ENCODE measurements at places on chromosomes 11 and 22.

DNA sequence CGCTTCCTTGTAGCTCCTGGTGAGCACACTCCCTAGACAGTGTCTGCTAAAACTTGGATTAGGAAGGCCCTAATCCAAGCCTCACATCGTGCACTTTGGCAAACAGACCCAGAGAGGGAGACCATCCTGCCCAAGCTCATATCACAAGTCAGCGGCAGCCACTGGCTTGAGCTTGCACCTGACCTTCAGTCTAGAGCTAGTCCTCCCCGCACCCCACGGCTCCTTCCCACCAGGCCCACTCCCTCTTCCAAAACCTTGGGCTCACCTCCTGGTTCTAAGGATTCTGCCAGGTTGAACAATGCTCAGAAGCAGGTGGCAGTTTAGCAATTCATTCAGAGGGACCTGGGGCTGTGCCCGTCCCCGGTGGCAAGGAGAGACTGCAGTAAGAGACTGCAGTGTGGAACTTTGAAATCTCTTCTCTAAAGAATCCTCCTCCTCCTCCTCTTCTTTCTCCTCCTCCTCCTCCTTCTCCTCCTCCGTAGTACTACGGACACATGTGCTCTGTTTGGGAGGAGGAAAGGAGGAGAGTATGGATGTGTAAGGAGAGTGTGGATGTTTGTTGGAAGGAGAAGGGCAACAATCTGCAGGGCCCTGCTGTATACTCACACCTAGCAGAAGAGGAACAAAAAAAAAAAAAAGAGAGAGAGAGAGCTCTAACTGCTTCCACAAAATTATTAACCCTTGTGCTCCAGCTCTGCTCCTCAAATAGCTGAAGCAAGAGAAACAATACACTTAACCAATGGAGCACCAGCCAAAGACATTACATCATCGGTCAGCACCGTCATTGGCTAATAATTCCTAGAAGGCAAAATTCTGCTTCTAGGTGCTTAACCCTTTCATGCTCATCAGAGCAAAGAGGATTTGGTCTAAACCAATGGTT is 6.0 kb downstream of the SYN3 start:
- no peak for DNase-seq

DNA sequence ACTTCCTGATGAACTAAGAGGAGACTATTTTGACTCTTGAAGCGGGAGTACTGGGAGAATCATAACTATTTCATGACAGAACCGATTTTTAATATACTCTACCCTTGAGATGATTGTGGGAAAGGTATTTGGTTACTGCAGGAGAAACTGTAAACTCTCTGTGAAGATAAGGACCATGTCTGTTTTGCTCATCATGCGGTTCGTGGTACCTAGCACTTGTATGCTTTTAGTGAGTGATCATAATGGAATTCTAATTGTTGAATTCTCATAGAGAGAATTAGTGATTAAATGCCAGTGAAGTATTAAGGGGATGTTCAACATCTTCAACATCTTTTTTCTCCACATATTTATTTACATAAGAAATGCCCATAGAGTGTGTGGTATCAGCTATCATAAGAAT is 11.4 kb downstream of the AASDHPPT start:
- no peak for DNase-seq

DNA sequence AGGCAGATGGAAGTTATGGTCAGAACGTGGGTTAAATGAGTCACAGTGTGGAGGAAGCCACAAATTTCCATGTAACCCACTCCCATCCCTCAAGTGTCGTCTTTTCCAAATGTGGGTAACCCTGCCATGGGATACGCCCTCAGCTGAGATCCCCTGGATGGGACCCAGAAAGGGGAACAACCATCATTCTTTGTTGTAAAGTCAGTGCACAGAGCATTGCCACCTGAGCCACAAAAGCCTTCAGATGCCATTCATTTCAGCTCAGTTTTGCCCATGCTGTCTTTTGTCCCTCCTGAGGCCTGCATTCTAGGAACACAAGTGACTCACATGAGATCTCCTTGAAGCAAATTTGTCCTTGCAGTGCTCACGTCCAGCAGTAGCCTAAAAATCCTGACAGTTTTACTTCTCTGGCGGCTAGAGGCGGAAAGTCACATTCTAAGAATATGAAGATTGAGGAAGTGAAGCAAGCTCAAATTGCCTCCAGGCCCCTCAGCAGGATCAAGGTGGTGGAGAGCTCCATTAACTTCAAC is 30.6 kb downstream of the MMP13 start:
- DNase-seq: no peak

DNA sequence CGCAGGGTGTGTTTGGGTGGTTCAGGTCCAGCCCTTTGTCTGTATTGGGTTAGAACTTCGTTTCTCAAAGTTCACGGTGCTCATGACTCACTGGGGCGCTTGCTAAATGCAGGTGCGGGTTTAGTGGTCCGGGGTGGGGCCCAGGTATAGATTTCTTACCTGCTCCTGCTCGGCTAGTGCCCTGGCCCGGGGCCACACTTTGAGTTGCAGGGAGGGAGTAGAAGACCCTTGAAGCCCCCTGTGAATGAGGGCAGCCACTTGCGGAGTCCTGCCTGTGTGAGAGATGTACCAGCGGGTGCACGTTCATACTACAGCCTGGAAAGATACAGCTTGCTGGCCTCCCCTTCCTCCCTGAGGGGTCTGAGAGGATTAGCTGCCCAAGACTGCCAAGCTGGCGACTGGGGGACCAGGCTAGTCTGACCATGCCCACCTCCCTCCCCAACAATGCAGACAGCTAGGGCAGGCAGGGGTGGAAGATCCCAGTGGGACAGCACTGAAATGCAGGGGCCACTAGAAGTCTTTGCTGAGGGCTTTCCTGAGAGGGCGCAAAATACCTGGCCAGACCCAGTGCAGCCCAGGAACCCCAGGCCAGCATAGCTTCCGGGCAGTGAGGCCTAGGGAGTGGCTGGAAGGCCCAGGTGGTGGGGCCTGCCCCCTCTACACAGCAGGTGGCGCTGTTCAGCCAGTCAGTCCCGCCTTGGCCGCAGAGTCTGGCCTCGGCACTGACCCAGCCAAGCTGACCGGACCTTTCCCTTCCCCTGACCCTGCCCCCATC is 5.1 kb upstream of the MYRF start:
- peak; percentile 21 for DNase-seq

- DNase-seq: no peak
Observed at GRCh38 chr11:67366546-67366945, 6.9 kb downstream of the CLCF1 start.

DNA sequence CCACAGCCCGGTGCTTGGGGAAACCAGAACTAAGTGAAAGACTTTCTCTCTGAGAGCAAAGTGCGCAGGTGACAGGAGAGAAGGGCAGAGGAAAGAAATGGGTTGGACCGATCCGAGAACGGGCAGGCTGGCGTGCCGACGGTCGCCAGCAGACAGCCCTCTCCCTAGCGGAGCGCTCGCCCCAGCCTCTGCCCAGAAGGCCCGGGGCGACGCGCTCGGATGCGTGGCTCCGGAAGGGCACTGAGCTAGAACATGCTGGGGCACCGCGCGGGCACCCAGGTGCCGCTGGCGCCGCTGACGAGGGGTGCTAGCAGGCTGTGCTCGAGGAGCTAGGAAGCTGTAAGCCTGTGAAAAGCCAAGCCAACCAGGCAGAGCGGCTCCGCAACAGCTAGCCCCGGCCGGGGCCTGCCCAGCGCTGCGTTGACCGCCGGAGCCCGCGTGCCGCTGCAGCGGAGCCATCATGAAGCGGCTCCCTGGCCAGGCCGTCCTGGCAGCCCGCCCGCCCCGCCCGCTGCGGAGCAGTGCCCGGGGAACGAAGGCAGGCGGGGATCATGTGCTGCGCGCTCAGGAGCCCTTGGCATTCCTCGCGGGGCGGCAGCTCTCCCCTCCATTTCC is 22.1 kb upstream of the RRAS2 start:
- DNase-seq: no peak

DNA sequence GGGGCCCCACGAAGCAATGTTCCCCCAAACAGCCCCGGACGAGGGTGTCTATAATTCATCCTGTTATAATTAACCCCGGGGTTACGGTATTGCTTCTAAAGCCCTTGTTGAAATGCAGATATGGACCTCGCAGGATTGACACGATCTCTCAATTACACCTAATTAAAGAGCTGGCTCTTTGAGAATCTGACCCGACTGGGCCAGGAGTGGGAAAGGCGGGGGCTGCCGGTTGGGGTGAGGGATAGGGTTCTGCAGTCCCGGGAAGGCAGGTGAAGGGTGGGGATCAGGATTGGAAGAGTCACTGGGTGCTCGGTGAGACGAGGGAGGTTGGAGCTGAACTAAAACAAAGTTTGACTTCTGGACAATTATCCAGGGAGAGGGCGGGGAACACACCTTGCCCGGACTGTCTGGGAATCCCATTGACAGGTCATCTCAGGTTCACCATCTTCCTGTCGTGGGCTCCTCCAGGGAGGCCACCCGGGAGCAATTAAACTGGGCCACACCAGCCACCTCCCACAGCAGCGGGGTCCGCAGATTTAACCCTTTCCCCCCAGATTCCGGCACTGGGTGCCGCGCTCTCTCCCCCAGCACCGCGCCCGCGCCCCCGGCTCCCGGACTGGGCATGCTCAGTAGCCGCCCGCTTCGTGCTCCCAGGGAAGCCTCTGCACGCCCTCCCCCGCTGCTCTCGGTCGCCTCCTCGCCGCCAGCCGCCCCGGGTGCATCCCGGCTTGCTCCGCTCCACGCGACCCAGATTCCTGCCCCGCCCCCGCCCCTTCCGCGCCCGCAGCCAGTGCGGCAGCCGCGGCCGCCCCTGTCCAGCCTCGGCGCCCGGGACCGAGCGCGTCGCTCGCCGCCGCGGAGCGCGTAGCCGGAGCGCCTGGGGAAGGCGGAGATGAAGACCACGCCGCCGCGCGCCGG is at the start of gene ELMOD1:
ELMOD1 (plus strand) TSS at position 688 of the 918 bp plus-strand sequence. CDS start 27,043 bp downstream, outside the sequence.
- DNase-seq: no peak

- no peak for DNase-seq
Observed at GRCh38 chr11:110858547-110858921, 146.3 kb upstream of the ARHGAP20 start.

DNA sequence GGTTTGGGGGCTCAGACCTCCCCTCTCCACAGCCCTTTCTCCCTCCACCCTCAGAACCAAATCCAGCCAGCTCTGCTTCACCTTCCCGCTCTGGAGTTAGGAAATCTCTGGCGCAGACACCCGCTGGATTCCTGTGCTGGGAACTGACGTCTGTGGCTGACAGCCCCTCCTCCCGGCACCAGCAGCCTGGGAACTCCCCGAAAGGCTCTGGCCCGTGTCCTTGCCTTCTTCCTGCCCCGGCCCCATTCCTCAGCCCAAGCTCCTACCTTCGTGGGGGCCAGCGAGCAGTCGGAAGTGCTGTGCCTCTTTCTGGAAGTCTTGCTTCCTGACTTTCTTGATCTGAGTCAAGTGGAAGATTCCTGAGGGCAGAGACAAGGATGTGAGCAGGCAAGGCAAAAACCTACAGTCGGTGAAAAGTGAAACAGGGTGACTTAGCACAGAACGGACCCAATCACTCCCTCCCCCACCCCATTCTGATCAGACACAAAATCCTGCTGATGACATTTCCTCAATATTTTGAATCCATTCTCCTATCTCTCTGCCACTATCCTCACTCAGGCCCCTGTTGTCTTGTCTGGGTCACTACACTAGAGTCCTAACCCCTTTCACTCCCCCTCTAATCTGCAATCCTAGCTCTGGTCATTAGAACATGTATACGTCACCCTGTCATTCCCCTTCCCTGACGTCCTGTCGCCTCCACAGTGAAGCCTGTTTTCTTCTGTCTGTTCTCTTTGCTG is 34.1 kb downstream of the CHRDL2 start:
- DNase-seq: no peak

DNA sequence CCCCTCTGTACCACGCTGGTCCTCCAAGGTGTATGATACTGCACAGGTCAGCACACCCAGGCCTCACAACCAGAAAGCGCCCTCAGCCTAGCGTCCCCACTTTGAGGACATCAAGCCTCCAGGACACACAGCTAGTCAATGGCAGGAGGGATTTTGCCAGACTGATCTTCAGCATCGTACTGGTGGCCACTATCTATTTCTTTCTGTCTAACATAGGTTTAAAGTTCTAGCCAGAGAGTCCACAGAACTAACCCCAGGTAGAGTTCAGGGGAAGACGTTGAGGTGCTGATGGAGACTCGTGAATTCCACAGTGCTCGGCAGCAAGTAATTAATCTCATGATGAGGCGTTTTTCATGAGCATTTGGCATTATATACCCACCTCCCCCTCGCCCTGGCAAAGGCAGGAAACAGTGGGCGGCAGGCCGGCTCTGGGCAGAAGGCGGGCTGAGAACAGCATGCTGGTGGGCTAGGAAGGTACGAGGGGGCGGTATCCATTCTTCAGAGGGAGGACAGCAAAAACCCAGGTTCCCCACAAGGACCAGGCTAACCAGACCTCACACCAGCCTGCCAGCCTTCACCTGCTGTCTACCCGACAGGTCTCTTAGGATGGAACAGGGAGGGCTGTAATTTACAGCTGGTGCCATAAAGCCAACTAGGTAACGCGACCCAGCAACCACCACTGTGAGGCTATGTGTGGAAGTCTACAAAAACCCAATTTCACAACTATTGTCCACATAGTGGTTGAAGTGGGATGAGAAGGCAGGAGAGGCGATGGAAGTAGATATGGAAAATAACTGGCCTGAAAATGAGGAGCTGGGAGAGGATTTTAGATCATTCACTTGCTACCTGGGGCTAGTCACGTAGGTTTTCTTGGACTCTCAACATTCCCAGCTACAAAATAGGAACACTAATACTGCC is 18.5 kb downstream of the MYH9 start:
- no peak for DNase-seq

DNA sequence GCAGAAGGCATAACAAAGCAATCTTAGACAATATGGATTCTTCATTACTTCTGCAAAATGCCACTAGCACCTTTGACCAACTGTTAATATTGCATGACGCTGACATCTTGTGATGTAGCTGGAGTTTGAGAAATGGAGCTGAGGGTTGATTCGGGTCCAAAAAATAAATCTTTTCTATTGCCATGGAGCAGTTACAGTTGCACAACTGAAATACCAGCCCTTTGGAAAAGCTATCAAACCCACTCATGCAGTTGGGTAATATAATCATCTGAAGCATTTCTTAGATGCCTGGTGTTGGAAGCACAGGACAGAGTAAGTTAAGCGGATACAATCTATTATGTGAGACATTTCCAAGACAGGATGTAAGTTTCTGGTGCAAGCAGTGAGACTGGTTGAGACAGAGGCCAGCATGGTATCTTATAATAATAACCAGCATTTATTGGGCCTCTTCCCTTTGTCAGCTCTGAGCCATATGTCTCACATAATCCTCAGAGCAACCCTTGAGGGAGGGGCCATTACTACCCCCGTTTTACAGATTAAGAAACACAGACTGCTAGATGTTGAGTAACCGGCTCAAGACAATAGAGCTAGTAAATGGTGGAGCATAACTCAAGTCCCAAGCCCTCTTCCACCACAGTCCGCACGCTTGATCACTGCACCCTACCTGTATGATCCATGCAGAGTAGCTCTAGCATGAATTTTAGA is 74.9 kb upstream of the CAPRIN1 start:
- no peak for DNase-seq

- DNase-seq: peak; percentile 4
Observed at GRCh38 chr22:45462034-45462655, 40.5 kb upstream of the FBLN1 start.

DNA sequence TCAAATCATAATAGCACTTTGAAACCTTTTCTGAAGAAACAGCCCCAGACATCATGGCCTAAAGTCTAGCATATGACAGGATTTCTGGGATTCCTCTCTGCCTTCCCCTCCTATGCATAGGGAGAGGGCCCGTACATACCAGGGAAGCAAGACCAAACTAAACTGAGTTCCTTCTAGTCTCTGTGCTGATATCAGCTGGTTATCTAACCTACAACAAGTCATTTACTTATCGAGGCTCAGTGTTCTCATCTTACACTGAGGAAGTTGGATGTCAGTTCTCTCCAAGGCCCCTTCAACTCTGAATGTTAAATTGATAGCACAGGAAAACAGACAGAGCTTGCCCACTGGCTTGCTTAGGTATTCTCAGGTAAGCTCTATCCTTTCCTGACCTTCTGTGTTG is 17.0 kb upstream of the GRIK4 start:
- DNase-seq: no peak
